CD4-positive, alpha-beta T cell treated with Interleukin-4 for 4 hours (primary cell): ENCODE measurements at places on chromosomes 16 and 17.
A peak's percentile ranks its signal among the peaks of the same experiment; 100 is the strongest.

GRCh38 chr16:54938212-54939028, 7.8 kb downstream of the IRX5 start:
- no peak for DNase-seq

- DNase-seq, result no peak
These were observed 111.1 kb downstream of the GAS7 start for GRCh38 chr17:10087355-10087754.

- no peak for DNase-seq
These were observed 101.8 kb downstream of the ABCA8 start for GRCh38 chr17:68853439-68853838.

GRCh38 chr16:77077256-77077922, 113.6 kb upstream of the MON1B start:
- DNase-seq, result no peak

- no peak for DNase-seq
These were observed 22.5 kb upstream of the SLC35B1 start for GRCh38 chr17:49730078-49730784.

DNA sequence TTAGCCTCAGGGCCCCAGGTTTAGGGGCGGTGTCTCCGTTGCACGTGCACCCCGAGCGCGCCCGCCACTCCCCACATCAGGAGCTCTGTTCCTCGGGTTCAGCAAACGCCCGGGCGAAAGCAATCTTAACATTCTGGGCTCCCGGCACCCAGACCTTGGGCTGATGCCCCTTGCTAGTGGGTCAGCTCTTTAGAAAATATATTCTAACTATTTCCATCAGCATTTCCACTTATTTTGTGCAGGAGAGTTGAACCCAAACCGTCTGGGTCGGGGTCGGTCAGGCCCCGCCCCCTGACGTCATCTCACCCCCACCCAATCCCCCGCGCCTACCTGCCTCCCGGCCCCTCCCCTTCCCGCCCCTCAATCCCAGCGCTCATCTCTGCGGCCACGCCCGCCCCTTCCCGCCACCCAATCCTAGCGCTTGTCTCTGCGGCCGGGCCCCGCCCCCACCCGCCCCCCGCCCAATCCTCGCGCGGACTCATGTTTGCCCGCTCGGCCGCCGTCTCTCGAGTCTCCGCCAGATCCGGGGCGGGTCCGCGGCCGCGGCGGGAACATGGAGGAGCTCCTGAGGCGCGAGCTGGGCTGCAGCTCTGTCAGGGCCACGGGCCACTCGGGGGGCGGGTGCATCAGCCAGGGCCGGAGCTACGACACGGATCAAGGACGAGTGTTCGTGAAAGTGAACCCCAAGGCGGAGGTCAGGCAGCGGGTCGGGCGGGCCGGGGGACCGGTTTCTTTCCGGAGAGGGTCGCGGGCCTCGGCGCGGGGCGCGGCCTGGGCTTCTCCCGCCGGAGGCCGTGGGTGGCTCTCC, at the start of gene FN3KRP:
FN3KRP (plus strand) TSS at position 504 of the 808 bp plus-strand sequence; CDS start at position 554, 50 bp downstream.
- peak; percentile 93 for DNase-seq

GRCh38 chr17:6105649-6106007, 35.4 kb downstream of the WSCD1 start:
- no peak for DNase-seq

- DNase-seq, result no peak
These were observed 425.3 kb downstream of the CA10 start for GRCh38 chr17:51733166-51733565.

GRCh38 chr16:84496991-84497390, 7.5 kb downstream of the MEAK7 start:
- no peak for DNase-seq

- no peak for DNase-seq
These were observed 385.4 kb upstream of the CDH5 start for GRCh38 chr16:65981057-65981456.

DNA sequence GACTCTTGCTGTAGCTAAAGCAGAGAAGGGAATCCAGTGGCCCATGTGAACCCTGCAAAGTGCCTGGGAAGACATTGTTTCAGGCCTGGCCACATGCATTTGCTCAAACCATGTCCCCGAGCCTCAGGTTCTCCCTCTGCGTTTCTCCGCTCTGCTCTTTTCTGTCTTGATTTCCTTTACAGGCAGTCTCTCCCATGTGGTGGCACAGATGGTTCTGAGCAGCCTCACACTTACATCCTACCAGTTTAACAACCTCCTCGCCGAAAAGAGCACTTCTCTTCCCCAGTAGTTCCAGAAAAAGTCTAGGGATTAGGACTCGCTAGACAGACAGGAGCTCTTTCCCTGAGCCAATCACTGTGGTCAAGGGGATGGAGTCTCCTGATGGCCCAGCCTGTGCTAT, 28.3 kb upstream of the MYH10 start:
- DNase-seq, result no peak

- DNase-seq, result no peak
These were observed 87.3 kb downstream of the TMEM100 start for GRCh38 chr17:55635253-55635914.

DNA sequence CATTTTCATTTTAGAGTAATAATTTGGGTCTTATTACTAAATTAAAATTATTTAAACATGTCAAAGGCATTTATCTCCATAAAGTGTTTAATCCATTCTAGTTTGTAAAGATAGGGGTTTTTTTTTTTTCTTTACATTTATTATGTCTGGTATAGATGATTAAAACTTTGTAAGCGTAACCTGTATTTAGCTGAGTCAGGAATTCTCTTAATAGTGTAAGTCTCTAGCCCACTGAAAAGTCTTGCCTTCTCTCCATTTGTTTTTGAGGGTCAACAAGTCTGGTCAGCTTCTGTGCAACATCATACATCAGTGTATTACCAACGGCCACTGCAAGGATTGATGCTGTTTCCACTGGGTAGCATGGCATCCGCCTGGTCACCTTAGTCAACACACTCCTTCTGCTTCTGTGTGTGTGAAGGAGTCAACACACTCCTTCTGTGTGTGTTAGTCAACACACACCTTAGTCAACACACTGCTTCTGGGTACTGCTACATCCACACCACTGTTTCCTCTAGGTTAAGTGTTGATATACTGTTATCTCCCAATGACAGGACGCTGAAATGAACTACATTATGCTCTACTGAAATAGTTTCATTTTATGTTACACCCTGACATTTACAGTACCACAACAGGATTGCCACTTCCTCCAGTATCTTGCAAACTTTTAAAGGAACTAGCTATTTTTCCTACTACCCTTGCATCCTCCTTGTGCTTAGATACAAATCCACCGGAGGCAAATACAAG, 37.3 kb upstream of the VWA3A start:
- DNase-seq, result no peak

- no peak for DNase-seq
These were observed 70.7 kb upstream of the GNAO1 start for GRCh38 chr16:56120447-56121155.

GRCh38 chr16:21986692-21987246, 14.1 kb downstream of the PDZD9 start:
- no peak for DNase-seq
